ENCODE measurements at places on chromosomes 4 and X. TPM values are rescaled to one million over a fixed set of nuclear protein-coding genes. Genes with fewer than 3 reads are reported as not detected.

The SHISA3 gene
- total RNA-seq = not detected

The TLR2 gene
- 2.8 TPM for total RNA-seq

The SSX2 gene
- total RNA-seq = not detected

The EPHA5 gene
- total RNA-seq = not detected

The FMR1NB gene
- not detected for total RNA-seq
